ENCODE measurements at places on chromosomes 6 and 20.

- DNase-seq = no peak
Observed at GRCh38 chr6:161424421-161424820, 150.6 kb upstream of the AGPAT4 start.

- no peak for DNase-seq
Observed at GRCh38 chr20:20012541-20012940, 4.6 kb upstream of the NAA20 start.

- no peak for DNase-seq
Observed at GRCh38 chr6:50143011-50143719, 93.4 kb upstream of the DEFB112 start.

DNA sequence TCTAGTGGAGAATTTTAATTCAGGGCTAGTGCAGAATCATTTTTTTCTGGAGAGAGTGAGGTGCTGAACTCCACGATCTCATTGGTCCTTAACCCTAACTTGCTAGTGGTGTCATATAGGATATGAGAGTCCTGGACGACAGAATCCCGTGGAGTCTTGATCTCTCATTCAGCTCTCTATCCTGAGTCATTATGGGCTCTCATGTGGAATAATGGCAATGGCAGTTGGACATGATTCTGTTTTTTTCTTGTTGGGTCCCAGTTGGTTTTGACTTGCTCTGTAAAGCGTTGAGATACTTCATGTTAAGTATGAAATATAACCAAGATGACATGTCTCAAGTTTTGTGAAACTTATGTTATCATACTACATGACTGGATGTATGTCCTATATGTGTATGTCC, 6.3 kb upstream of the RNF144B start:
- DNase-seq = no peak

- DNase-seq = no peak
Observed at GRCh38 chr6:362924-363249, 28.7 kb upstream of the IRF4 start.

DNA sequence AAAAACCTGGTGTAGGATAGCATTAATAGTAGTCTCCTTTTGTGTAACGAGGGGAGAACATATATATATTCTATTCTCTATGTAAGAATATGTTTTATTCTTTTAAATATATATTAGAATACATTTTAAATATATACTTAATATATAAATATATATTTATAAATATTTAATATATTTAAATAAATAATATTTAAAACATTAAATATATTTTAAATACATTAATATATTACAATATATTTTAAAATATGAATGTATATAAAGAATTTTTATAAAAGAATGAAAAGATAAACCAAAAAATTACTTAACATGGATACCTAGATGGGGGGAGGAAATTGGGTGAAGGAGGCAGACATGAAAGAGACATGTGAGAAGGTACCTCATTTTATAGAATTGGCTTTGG, 53.0 kb upstream of the ZNF831 start:
- DNase-seq = no peak

DNA sequence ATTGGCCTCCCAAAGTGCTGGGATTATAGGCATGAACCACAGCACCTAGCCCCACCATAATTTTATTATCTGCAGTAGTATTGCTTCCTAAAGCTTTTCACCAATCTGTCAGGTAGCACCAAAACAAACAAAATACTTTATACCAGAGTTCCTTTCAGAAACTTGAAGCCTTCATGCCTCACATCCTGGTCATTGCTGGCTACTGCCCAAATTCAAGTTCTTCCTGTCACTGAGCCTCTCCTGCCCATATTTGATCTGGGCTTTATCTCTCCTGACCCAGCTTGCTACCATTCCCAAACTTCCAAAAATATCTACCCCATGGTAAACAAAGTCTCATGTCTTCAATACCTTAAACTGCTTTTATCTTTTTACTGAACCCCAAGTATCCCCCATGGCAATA, 34.9 kb upstream of the DST start:
- DNase-seq = no peak

- DNase-seq = no peak
Observed at GRCh38 chr20:3041854-3042409, 1.5 kb upstream of the GNRH2 start.

- DNase-seq = no peak
Observed at GRCh38 chr20:25685276-25686080, 11.2 kb downstream of the ZNF337 start.

GRCh38 chr20:4171538-4172116, 156.3 kb upstream of the RNF24 start:
- DNase-seq = no peak

DNA sequence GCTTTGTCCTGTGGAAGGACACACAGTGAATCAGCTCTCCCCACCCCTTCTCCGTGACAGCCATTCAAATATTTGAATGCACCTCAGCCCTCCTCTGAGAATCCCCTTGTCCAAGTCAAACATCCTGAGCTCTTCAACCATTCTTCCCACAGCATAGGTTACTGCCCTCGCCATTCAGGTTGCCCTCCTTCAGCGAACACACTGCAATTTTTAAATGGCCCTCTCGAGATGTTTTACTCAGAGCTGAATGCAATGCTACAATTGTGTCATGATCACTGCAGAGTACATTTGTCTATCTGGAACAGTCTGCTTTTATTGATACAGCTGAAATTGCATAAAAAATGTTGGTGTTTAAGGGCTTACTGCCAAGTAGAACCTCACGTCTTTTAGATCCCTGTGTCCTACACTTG, 48.9 kb downstream of the SLC2A12 start:
- no peak for DNase-seq

DNA sequence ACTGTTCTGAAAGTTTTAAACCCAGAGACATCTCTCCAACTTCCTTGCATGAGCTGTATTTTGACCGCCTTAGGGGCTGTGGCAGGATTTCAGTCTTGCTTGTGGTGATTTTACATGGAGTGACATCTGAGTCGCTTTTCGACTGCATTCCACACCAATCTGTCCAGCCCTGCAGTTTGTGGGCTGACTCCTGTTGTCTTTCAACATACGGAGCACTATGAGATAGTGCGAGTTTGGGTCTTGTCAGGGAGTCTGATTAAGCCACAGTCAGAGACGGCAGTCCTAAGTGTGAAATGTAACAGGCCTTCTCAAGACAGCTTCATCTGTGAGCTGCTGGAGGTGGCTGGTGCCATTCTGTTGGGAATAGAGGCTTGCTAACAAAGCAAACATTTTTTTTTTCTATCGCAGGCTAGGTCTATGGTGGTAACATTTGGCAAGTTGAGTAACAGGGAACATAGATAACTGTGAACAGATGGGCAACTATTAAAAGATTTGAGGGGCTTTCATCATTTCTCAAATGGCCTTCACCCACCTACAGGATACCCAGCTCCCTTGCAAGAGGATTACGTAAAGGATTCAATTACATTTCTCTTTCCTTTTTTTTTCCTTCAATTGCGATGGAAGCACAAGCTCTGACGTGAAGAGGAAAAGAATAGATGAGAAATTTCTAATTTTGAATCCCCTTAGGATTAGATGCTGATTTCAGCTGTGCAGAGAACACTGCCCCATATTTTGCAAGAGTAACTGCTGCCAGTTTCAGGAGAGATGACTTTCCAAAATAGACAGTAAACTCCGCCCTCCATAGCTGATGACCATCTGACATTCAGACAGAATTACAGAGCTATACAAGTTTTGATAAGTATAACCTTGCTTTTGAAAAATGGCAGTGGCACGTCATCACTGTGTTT, 25.1 kb downstream of the CAP2 start:
- no peak for DNase-seq

- DNase-seq = no peak
Observed at GRCh38 chr20:47315339-47316056, 41.0 kb downstream of the ZMYND8 start.

- DNase-seq = no peak
Observed at GRCh38 chr6:133623065-133623464, 265.8 kb upstream of the TCF21 start.

- DNase-seq = peak; percentile 23
Observed at GRCh38 chr20:53981752-53982437, 88.5 kb downstream of the BCAS1 start.

DNA sequence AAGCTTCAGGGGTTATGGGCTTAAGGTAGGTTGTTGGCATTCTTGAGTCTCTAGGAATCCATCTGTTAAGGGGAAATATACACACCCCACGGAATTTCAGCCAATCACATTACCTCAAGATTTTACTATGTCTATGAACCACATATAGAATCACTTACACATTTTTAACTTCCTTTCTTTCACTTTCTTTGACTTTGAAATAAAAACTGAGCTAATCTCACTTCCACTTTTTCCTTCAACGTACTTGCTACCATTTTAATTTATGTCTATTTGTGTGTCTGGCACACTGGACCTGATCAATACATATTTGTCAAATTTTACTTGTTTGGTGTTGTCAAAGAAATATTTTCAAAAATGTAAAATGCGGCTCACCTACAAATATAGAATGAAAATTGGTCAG, 545.4 kb upstream of the JAG1 start:
- no peak for DNase-seq

DNA sequence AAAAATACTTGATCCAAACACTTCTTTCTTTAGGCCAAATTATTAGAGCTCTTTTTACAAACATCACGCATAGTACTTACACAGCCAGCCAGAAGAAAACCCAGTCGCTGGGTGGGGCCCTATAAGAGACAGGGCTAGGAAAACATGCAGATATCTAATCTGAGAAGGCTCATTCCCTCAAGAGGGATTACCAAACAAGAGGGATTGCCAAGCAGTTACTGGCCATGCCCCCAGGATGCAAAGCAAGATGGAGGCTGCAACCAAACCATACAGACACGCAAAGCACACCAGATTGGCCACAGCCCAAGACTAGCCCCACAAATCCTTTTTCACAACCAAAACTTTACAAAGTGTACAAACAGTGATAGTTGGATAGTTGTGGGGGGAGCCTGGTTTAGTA, 1235.4 kb upstream of the GJE1 start:
- DNase-seq = no peak

DNA sequence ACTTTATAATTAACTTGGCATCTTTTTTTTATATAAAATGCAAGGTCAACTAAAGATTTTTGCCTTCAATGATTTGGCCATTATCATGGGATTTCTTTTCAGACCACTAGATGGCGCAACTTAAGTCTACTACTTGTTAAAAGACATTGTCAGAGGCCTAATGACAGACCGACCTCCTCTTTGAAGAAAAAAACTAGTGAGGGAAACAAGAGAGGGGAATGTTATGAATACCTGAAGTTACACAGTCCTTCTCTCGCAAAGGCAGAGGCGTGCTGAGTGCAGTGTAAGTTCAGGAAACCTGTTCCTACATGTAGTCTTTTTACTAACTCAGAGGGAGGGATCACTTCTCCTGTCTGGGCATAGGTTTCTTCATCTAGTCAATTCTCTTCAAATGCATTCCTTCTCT, 9.3 kb downstream of the TRAPPC3L start:
- DNase-seq = no peak

DNA sequence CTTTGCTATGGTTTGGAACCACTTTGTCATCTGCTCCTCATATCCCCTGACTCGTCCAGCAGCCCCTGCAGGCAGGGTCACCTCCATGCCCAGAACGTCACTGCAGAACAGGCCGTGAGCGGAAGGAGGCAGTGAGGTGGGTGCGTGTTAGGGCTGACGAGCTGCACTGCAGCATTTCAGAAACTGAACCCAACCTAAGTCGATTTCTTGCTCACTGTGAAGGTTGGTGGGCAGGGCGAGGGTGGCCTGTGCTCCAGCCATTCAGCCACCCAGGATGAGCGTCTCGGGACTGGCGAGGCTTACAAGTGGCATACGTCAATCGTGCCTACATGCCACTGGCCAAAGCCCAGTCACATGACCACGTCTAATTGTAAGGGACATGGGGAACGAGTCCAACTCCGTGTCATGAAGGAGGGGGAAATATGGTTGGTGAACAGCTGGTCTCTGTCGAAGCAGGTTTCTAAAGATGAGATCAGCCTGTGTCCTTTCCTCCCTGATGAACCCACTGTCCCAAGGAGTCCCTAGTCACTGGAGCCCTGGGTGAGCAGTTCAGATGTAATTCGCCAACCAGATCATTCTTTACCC, 289.1 kb downstream of the TAF4 start:
- DNase-seq = no peak

DNA sequence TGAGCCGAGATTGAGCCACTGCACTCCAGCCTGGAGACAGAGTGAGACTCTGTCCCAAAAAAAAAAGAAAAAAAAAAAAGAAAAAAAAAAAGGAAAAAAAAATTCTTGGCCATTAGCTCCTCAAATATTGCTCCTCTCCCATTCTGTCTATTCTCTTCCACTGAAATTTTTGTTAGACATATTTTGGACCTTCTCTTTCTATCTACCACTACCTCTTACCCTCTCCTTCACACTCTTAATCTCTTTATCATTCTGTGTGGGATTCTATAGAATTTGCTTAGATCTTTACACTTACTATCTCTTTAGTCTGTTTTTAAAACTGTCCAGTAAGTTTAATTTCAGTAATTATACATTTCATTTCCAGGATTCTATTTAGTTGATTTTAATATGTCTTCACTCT, 85.0 kb downstream of the IRAK1BP1 start:
- no peak for DNase-seq

- no peak for DNase-seq
Observed at GRCh38 chr6:39018103-39018502, 30.5 kb upstream of the GLP1R start.

- DNase-seq = no peak
Observed at GRCh38 chr20:18657575-18657974, 69.7 kb downstream of the DTD1 start.

GRCh38 chr6:140062043-140063020, 687.9 kb upstream of the CITED2 start:
- no peak for DNase-seq

- DNase-seq = no peak
Observed at GRCh38 chr6:7730784-7731227, 4.9 kb downstream of the BMP6 start.

- DNase-seq = no peak
Observed at GRCh38 chr20:47139934-47140535, 216.5 kb downstream of the ZMYND8 start.

DNA sequence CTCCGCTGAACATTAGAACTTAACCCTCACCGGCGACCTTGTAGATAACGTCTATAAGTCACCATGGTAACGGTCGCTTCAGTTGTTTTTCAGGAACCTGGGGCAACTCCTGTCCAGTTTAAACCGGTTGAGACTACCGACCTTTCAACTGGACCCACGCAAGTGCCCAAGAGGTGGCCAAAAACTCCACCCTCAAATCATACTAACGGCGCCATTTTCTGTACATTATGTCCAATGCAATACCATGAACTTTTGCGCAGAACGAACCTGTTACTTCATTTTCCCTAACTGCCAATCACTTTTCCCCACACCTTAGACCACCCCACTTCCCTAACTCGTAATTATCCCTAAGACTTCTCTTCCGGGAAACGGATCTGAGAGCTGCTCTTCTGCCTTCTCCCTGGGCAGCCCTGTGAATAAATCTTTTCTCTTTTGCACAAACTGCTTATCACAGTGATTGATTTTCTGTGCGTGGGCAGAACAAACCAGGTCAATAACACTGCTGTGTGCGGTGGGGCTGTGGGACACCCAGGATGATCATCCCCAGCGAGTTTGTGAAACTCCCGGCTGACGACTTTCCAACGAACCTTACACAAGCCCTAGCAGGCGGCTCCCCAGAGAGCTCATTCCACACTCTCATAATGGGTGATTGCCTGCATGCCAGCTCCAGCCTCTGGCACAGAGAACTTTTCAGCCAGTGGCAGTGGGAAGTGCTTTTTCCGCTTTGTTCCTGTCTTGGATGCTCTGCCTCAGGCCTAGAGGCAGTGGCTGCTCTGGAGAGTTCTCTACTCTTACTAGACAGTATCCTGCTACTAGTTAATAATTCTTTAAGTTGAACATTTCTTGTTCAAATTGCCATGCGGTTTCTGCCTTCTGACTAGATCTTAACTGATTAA, 28.6 kb downstream of the GPX5 start:
- DNase-seq = no peak

All from stimulated activated CD8-positive, alpha-beta memory T cell treated with anti-CD3 and anti-CD28 coated beads, Interleukin-15, amount 100 ng/mL, for 48 hours (primary cell).